ENCODE measurements at places on chromosomes 4 and X.

GRCh38 chr4:180153587-180153986 lies 2089.6 kb upstream of the TENM3 start:
- no peak for DNase-seq

DNA sequence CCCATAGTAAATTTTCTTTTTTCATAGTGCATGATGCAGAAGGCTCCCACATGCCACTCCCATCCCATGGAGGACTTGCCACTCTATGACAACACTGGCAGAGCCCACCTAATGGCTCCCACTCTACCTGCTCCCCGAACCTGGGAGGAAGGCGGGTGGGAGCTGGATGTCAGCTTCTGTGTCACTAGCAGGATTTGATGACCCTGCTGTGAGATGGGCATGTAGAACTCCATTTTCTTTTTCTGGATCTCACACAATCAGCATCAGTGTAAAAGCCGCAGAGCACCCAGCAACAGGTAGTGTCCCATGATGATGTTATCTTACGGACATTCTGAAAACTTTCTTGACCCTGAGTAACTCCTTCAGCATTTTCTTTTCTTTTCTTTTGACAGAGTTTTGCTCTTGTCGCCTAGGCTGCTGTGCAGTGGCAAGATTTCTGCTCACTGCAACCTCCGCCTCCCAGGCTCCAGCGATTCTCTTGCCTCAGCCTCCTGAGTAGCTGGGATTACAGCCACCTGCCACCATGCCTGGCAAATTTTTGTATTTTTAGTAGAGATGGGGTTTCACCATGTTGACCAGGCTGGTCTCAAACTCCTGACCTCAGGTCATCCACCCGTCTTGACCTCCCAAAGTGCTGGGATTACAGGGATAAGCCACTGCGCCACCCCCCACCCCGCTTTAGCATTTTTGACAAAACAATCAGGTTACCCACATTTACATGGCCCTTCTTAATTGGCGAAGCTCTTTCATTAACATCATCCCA lies 15.0 kb upstream of the ADH1A start:
- DNase-seq: no peak

DNA sequence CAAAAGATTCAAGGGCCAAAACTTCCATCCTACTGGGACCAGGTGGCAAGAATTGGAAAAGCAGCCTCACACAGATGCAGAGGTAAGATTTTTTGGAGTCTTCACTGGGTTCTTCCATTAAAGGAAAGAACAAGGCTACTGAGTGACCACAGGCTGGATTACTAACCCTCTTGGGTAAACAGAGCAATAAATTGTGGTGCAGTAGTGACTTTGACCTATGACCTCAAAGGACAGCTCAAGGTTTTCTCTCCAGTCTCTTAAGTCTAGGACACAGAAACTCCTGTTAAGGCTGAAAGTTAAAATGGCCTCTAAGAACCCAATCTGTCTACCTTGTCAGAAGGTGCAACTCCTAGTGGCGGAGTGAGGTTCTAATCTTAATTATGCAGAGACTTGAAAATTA lies 464.9 kb downstream of the SMARCA1 start:
- DNase-seq: no peak

GRCh38 chr4:5381961-5382441 lies 326.4 kb downstream of the EVC2 start:
- no peak for DNase-seq

GRCh38 chr4:37892641-37893040 lies 1.8 kb downstream of the TBC1D1 start:
- peak; percentile 13 for DNase-seq

GRCh38 chr4:123256901-123257300 lies 139.7 kb upstream of the SPRY1 start:
- no peak for DNase-seq

DNA sequence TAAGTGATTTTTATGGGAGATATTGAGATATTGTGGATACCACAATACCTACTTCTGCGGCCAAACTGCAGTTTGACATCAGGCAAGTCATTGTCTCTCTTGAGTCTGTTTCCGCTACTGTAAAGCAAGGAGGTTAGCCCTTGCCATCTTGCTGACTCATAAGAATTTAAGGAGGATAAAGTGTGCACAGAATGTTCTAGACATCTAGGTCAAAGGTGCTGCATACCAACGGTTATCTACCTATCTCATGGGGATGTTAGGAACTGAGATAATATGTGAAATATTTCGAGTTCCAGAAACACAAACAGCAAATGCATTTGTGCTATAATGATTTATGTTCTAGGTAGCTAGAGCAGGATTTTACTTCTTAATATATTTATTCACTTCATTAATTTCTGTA lies 211.5 kb upstream of the NR3C2 start:
- no peak for DNase-seq

Data from T-helper 9 cell (primary cell).